Suppressor macrophage treated with lipopolysaccharide for 4 hours (primary cell): ENCODE measurements at places on chromosomes 3 and 15.

DNA sequence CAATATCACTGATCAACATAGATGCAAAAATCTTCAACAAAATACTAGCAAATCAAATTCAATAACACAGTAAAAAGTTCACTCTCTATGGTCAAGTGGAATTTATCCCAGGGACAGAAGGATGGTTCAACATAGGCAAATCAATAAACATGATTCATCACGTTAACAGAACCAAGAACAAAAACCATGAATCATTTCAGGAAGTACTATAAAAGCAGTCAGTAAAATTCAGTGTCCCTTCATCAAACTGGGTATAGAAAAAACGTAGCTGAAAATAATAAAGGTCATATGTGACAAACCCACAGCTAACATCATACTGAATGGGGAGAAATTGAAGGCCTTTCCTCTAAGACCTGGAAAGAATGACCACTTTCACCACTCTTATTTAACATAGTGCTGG is 172.1 kb downstream of the POLR2M start:
- DNase-seq, result no peak

GRCh38 chr3:71360764-71361163 is 222.8 kb downstream of the FOXP1 start:
- no peak for DNase-seq

- no peak for DNase-seq
These were observed 343.1 kb upstream of the CCDC54 start for GRCh38 chr3:107034142-107034541.

DNA sequence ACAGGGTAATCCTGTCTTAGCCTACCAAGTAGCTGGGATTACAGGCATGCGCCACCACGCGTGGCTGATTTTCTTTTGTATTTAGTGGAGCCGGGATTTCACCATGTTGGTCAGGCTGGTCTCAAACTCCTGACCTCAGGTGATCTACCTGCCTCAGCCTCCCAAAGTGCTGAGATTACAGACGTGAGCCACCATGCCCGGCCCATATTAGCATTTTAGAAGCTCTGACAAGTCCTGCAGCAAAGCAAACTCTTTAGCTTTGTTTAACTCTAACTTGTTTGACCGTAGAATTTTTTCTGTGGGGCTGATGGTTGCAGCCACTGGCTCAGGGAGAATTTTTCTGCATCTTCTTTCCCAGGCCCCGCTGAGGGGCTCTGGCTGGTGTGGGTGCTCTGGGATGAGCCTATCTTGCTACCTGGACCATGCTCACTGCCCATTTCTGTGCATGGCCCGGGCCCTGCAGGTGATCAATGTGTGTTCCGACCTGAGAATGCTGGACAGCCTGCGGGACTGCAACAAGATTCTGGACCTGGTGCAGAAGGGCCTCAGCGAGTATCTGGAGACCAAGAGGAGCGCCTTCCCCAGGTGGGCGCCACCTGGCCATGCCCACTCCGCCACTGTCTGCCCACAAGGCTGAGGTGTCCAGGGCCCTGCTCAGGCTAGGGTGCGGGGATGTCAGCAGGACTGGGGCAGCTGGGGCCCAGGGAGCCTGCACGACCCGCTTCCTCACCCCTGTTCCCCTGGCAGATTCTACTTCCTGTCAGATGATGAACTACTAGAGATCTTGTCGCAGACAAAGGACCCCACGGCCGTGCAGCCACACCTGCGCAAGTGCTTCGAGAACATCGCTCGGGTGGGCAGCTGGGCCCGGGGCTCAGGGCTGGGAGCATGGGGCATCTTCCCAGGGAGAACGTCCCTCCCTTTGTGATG is 41.3 kb downstream of the DNAH1 start:
- no peak for DNase-seq

DNA sequence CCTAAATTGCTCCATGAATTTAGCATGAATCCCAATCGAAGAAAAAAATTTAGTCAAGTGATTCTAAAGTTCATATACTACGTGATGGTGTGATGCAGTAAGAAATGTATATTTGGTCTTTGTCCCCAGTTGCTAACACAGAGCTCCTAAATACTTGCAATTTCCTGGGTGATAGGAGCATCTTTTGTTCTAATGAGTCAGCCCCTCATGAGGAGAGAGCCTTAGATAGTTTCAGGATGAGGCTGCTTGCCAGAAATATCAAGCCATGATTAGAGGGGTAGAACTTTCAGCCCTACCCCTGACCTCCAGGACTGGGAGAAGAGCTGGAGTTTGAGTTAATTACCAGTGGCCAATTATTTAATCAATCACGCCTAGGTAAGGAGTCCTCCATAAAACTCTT is 170.2 kb downstream of the PDE8A start:
- DNase-seq, result no peak

DNA sequence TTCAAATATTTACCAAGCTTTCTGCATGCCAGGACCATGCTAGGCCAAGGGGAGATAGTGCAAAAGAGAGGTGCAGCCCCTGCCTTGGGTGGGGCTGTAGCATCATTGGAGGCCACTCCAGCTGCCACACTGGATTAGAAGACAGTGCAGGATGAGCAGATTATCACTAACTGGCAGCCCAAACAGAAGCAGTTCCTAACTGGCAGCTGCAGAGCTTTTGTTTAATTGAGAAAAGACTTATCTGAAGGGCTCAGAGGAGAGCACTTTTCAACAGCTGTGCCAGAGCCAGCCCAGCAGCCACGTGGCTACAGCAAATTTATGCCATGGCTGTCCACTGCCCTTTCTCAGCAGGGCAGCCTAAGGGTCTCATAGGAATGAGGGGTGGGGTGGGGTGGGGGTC is 13.5 kb upstream of the ACSBG1 start:
- DNase-seq, result no peak

DNA sequence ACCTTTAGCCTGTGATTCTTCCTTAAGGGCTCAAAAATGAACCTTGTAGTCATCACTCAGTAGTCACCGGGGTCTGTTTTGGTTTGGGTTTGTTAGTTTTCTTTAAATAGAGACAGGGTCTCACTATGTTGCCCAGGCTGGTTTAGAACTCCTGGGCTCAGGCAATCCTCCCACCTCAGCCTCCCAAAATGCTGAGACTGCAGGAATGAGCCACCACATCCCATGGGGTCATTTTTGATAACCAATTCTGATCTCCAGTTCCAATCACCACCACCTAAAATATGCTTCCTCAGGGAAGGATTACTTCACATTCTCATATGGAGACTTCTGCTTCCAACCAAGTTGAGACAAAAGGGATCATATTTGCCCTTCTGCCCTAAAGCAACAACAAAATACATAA is 22.1 kb downstream of the ATP13A3 start:
- no peak for DNase-seq

- DNase-seq, result no peak
These were observed 20.5 kb downstream of the DNASE1L3 start for GRCh38 chr3:58190291-58190690.

DNA sequence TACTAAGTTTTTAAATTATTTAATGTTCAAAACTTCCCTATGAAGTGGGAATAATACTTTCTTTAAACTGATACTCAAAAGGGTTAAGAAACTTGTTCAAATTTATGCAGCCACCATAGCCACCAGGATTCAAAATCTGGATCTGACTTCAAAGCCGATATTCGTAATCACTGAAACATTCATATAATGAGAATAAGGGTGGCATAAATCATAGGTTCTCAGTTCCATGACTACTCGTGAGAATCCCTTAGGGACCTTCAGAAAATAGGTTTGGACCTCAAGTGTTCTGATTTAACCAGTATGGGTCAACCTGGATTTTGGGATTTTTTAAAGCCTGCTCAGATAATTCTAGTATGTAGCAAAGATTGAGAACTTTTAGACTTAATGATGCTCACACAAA is 160.6 kb downstream of the RBMS3 start:
- DNase-seq, result no peak

- DNase-seq, result no peak
These were observed 331.5 kb upstream of the IL12A start for GRCh38 chr3:159657176-159657575.

- no peak for DNase-seq
These were observed 441.4 kb downstream of the GABRG3 start for GRCh38 chr15:27412415-27412814.

DNA sequence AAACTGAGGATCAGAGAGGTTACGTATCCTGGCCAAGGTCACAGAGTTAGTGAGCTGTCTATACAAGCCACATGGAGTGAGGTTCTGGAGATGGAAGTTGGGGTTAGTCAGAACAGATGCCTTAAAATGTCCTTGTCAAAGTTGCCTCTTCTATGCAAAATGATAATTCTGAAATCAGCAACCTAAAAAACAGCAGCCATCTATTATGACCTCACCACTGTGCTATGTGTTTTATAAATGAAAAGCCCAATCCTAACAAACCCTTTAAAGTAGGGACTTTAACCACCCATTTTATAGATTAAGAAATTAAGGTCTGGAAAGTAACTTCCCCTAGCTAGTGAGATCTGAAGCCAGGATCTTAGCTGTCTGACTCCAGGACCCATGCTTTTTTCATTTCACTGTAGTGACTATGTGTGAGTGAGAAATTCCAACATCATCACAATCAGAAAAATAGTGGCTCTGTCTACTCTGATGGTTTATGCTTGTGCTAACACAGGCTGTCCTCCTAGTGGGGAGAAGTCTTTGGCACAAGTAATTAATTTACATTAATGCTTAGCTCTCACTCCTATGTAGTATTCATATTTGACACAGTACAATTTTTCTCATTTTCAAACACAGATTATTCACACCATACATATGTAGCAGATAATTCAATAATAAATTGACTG is 143.6 kb downstream of the ANO10 start:
- no peak for DNase-seq

DNA sequence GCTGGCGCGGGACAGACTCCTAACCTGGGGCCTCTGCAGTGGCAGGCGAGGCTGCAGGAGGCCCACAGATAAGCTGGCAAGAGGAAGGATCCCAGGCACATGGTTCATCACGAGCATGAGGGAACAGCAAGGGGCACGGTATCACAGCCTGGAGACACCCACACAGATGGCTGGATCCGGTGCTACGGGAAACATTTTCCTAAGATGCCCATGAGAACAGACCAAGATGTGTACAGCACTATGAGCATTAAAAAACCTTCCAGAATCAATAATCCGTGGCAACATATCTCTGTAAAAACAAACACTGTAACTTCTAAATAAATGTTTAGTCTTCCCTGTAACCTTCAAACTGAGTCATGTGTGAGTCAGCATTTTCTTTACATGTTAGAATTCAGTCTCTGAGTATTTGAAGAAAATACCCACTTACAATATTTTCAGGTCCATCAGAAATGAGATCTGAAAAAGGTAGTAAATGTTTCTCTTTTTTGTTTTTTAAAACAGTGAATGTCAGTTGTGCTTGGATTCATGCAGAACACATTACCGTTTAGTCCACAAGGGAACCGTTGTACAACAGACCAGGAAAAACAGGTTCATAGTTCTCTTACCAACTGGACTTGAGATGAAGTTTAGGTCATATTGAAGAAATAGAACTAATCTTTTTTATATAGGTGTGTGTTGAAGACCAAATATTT is 75.9 kb downstream of the BOC start:
- DNase-seq, result peak; percentile 36

- no peak for DNase-seq
These were observed 10.3 kb downstream of the LINGO1 start for GRCh38 chr15:77622209-77622933.

DNA sequence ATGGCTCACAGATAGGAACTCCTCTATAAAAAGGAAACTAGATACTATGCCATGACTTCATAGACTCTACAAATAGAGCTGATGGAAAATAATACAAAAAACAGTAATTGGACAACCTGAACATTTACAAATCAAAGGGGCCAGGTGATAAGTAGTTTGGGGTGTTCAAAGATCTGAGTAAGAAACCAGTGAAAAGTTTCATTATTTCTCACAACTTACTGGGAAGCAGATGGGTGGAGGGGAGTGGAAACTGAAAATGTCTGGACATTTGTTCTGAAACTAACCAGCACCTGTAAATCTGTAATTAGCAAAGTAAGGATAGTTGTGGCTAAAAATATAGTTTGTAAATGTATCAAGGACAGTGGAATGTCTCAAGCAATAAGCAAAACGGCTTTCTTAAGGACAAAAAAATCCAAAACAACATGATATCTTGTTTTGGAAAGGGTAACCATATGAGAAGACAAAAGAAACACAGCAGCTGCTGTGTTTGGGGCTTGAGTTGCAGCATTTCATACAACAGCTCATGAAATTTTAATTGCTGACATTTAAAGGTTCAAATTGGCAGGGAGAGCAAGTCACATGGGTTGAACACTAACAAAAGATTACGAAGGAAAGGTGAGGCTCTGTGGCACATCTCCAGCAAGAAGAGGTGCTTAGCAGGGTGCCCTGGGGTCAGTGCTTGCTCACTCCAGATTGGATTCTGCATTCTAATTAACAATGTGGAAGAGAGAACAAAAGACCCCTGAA is 26.8 kb upstream of the THBS1 start:
- DNase-seq, result no peak

GRCh38 chr3:52092271-52092660 is 35.9 kb upstream of the DUSP7 start:
- no peak for DNase-seq

- DNase-seq, result peak; percentile 46
These were observed 127.5 kb upstream of the TOPAZ1 start for GRCh38 chr3:44114142-44114541.

- DNase-seq, result no peak
These were observed 53.3 kb upstream of the TRIM71 start for GRCh38 chr3:32764481-32764880.

GRCh38 chr3:139534992-139535879 is 4.3 kb downstream of the RBP1 start:
- DNase-seq, result no peak

GRCh38 chr3:126451511-126451910 is 24.2 kb downstream of the ZXDC start:
- DNase-seq, result no peak

DNA sequence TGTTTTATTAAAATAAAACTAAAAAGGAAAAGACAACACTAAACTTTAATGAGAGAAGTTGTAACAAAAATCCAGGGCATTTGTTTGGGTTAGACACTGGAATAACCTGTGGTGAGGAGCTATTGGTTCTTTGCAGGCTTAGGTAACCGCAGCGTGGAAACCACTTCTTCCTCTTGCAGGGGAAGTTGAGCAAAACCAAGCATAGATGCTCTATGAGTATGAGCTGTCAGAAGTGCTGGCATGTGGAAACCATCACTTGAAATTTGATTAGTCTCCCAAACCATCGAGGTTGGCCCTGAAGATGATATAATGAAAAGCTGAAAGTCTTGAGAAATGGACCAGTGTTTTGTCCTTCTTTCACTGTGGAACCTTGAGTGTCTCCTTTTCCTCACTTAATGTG is 127.1 kb upstream of the RBMS3 start:
- DNase-seq, result no peak

DNA sequence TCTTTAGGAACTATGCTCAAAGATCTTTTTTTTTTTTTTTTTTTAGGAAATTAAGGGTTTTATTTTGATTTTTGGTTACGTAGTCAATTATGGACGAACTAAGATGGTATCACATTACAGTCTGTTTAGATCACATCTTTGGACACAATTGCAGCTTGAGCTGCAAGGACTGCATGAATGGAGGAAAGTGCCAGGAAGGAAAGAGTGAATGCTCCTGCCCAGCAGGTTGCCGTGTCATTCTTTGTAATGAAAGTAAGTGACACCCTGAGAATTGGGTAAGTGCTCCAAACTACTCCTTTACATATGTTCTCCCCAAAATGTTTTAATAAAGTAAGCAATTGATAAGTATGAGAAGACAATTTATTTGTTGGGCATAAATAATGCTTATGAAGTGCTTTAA is 716.5 kb upstream of the GOLIM4 start:
- no peak for DNase-seq

- no peak for DNase-seq
These were observed 2.6 kb downstream of the ST3GAL6 start for GRCh38 chr3:98765721-98766120.

- no peak for DNase-seq
These were observed 30.8 kb downstream of the CORO2B start for GRCh38 chr15:68609629-68610028.

GRCh38 chr15:43769584-43770228 is 7.1 kb downstream of the ELL3 start:
- DNase-seq, result peak; percentile 65
